ENCODE measurements at places on chromosomes 2 and 18. TPM values are rescaled to one million over a fixed set of nuclear protein-coding genes. Genes with fewer than 3 reads are reported as not detected.

The MOCOS gene
- 6.0 TPM for total RNA-seq

GRCh38 chr18:42936289-42936688 lies 179.2 kb downstream of the RIT2 start:
- no peaks in the 10 kb centered on the region for H3K4me1 ChIP-seq
- no peaks in the 10 kb centered on the region for H3K27me3 ChIP-seq
- no peak overlapping the region for H3K4me3 ChIP-seq
- H3K36me3 ChIP-seq: no peaks in the 10 kb centered on the region
- H3K27ac ChIP-seq: no peak overlapping the region

DNA sequence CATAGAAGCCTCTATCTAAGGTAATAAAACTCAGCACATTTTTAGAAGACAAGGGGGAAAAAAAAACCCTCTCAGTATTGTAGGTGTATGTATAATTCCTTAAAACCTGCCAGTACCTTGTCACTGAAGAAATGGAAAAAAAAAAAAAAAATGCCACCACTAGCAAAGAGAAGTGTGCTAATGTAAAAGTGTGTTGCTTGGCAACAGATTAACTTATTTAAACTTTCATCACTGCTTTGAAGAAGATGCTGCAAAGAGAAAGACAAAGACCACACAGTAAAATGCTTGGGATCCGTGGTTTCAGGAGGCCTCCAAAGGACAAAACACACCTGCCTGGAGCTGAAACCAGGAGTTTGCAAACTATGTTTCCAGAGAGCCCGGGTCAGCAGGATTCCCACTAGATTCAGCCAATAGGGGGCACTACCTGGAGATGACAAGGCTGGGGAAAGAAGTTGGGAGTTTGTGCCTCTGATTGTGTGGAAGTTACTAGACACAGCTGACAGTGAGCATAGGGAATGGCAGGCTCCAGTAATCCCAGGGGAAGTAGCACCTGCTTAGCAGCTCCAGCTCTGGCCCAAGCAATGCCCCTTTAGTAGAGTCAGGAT lies 169.1 kb upstream of the TRIB2 start:
- no peaks in the 10 kb centered on the region for H3K27me3 ChIP-seq
- no peak overlapping the region for H3K27ac ChIP-seq
- H3K4me1 ChIP-seq: no peaks in the 10 kb centered on the region
- no peak overlapping the region for H3K4me3 ChIP-seq

GRCh38 chr2:233419602-233420391 lies 65.5 kb downstream of the DGKD start:
- H3K27me3 ChIP-seq: no peaks in the 10 kb centered on the region
- no peaks in the 10 kb centered on the region for H3K36me3 ChIP-seq
- no peak for DNase-seq
- H3K27ac ChIP-seq: no peak overlapping the region
- peaks cover 8% of the 10 kb centered on the region for H3K4me1 ChIP-seq
- no peak overlapping the region for H3K4me3 ChIP-seq

GRCh38 chr2:64462940-64463700 lies 9.2 kb downstream of the LGALSL start:
- DNase-seq: no peak
- peaks cover 13% of the 10 kb centered on the region for H3K36me3 ChIP-seq
- H3K4me3 ChIP-seq: no peak overlapping the region
- H3K4me1 ChIP-seq: 0 out of 2 replicates have a peak, but pooled peaks cover 2% of the 10 kb centered on the region

The CTAGE1 gene
- not detected for total RNA-seq

DNA sequence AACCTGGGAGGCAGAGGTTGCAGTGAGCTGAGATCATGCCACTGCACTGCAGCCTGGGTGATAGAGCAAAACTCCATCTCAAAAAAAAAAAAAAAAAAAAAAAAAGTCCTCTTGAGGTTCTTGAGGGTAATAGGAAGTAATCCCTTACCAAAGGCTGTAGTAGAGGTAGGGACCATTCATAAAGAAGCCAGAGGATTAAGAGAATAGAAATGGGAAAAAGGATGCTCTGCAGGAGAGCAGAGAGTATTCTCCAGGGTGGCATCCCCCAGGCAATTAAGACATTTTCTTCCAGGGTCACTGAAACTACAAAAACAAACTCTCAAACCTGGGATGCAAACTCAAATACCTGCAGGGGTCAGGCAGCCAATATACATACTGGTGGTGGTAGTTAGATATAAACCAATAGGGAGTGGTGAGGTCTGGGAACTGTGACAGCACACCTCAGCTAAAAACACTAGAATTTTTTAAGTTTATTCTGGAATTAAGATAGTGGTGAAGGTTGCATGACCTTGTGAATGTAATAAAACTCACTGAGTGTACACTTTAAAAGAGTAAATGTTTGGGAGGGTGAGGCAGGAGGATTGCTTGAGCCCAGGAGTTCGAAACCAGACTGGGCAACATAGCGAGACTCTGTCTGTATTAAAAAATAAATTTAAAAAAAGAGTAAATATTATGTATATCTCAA lies 24.7 kb downstream of the RAPH1 start:
- H3K4me1 ChIP-seq: no peaks in the 10 kb centered on the region
- DNase-seq: no peak
- no peak overlapping the region for H3K4me3 ChIP-seq
- H3K36me3 ChIP-seq: peaks cover 12% of the 10 kb centered on the region
- H3K27me3 ChIP-seq: no peaks in the 10 kb centered on the region

The LCT gene
- 0.04 TPM for total RNA-seq

The CD302 gene
- 0.68 TPM for total RNA-seq

DNA sequence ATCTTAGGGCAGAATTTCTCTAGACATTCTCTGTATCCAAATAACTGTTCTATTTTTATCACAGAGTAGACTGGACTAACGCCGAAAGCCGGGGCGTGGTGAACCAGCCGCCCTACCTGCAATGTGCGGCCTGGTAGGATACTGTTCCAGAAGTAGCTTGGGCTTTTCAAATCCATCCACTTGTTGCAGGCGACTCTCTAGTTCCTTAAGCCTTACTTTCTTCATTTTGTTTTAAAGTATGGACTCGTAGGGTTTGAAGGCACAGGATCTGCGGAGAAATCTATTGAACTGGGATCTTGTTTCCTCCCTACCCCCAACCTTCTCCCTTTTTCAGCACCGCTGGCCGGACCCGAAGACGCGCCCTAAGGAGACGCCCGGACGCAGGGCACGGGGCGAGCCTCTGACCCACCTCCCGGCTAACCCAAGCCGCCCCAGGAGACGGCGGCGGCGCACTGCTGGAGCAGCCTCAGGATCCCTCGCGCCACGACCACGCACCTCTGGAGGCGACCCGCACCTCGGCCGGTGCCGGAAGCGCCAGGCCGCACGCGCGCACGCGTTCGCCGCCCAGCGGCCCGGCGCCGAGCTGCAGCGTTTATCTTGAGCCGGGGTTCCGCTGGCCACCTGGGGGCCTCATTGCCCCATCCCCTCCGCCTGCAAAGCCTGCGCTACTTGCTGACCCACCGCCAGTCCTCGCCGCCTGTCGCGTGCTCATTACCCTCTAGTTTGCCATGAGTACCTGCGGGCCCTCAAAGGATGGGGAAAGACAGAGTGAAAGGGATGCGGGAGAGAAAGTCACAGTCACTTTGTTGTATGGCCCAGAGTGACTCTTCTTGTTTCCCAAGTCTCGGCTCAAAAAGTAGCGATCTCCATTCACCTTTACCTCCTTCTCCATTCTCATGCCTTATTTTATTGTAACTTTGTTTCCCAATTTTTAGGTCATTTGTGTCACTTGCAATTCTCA lies at the start of gene METTL5:
Gene METTL5 (minus strand): TSS at position 533 of the 961 bp plus-strand sequence. CDS start 308 bp downstream, at position 225.
- H3K27me3 ChIP-seq: no peaks in the 10 kb centered on the region
- peak; percentile 91 for DNase-seq
- no peak within 1 kb of the TSS for H3K27ac ChIP-seq
- peaks cover 21% of the 10 kb centered on the region for H3K36me3 ChIP-seq
- H3K4me1 ChIP-seq: no peaks in the 10 kb centered on the region
- peak within 1 kb of the TSS; percentile 87 for H3K4me3 ChIP-seq

- H3K27ac ChIP-seq: no peak overlapping the region
- no peaks in the 10 kb centered on the region for H3K36me3 ChIP-seq
- no peak for DNase-seq
- no peaks in the 10 kb centered on the region for H3K4me1 ChIP-seq
Measured at GRCh38 chr2:99886418-99886817, 256.0 kb downstream of the AFF3 start.

The FSHR gene
- total RNA-seq: not detected

DNA sequence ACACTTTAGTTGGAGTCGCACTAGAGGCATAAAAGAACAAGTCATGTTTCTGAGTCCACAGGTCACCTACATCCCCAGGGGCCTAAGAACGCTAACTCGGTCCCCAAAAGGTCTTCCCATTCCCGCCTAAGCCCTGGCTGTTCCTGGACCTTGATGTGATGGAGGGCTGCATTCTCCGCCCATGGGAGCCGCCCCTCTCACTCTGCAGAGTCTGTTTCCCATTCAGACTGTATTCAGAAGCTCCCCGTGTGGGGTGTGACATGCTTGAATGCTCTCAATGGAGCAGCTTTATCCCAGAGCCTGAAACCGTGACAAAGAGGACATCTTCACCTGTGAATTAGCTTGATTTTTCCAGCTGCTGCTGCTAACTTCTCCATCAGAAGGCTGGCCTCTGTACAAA lies 319.0 kb upstream of the KLHL29 start:
- H3K4me1 ChIP-seq: no peaks in the 10 kb centered on the region
- no peak overlapping the region for H3K4me3 ChIP-seq
- H3K36me3 ChIP-seq: no peaks in the 10 kb centered on the region
- H3K27me3 ChIP-seq: no peaks in the 10 kb centered on the region

DNA sequence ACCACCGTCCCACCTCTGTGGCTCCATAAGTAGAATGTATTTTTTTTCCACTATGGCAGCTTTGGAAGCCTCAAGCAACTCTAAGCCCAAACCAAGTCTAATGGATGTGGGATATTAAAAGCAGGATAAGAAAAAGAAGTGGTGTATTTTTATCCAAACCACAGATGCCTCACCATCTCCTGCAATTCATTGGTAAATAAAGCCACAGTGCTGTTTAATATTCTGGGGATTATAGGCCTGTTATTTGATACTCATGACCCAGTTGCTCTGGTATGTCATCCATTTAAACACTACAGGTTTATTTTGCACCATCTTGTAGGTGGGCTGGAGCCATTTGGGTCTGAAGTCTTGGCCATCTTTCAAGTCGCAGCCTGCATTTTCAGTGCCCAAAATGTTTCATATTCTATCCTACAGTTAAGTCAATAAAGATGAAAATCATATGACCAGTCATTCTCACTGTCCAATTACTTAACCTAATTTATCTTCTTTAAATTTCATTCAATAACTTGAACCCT lies 279.5 kb upstream of the EPHA4 start:
- H3K4me3 ChIP-seq: no peak overlapping the region
- no peaks in the 10 kb centered on the region for H3K27me3 ChIP-seq
- H3K27ac ChIP-seq: no peak overlapping the region
- DNase-seq: no peak

The EVX2 gene
- total RNA-seq: not detected

- H3K27me3 ChIP-seq: no peaks in the 10 kb centered on the region
- no peaks in the 10 kb centered on the region for H3K36me3 ChIP-seq
Measured at GRCh38 chr18:40485318-40485717, 1469.7 kb upstream of the PIK3C3 start.

The WNT6 gene
- total RNA-seq: not detected

The GRHL1 gene
- 2.8 TPM for total RNA-seq

GRCh38 chr18:70142001-70142400 lies 63.5 kb downstream of the RTTN start:
- no peak overlapping the region for H3K4me3 ChIP-seq
- no peak overlapping the region for H3K27ac ChIP-seq
- no peak for DNase-seq

GRCh38 chr2:28546242-28546641 lies 50.4 kb downstream of the PLB1 start:
- H3K27me3 ChIP-seq: no peaks in the 10 kb centered on the region
- no peak overlapping the region for H3K4me3 ChIP-seq
- no peak overlapping the region for H3K27ac ChIP-seq
- no peaks in the 10 kb centered on the region for H3K4me1 ChIP-seq
- no peaks in the 10 kb centered on the region for H3K36me3 ChIP-seq
- no peak for DNase-seq

The FRZB gene
- total RNA-seq: 1.1 TPM

DNA sequence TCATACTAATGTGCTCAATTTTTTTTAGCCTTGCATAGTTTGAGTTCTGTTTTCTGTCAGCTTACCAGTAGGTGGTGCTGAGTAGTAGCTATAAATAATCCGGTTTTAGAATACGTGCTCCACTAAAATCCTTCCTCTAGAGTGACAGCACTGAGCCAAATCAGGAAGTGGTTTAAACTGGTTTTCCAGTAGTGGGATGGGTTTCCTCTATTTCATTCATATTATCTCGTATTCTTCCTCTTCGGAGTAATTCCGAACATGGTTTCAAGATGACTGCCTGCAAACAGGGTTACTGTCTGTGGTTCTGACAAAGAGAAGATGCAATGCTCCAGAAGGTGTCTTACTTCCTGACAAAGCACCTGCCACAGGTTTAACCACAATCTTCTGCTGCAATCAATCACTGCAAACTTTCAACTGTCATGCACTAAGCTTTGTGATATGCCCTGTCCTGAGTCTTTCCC lies 496.9 kb upstream of the VRK2 start:
- no peaks in the 10 kb centered on the region for H3K27me3 ChIP-seq
- H3K4me3 ChIP-seq: no peak overlapping the region
- no peak overlapping the region for H3K27ac ChIP-seq
- DNase-seq: no peak

DNA sequence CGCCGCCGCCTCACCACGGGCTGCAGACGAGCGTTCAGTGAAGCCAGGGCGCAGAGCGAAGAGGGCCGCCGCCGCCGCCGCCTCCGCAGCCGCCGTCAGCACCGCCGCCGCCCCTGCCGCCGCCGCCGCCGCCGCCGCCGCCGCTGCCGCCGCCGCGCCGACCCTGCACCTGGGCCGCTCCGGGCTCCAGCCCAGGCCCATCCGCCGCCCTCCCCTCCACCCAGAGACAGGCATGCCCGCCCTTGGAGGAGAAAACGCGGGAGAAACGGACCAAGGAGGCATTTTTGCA lies 3.0 kb downstream of the POU3F3 start:
- no peak overlapping the region for H3K27ac ChIP-seq
- no peak overlapping the region for H3K4me3 ChIP-seq
- 0 out of 2 replicates have a peak, but pooled peaks cover 2% of the 10 kb centered on the region for H3K36me3 ChIP-seq
- H3K27me3 ChIP-seq: peaks cover 65% of the 10 kb centered on the region

The DCAF17 gene
- total RNA-seq: 28.1 TPM

GRCh38 chr18:29418136-29418535 lies 1241.2 kb upstream of the CDH2 start:
- peaks cover 12% of the 10 kb centered on the region for H3K36me3 ChIP-seq
- H3K4me1 ChIP-seq: no peaks in the 10 kb centered on the region
- no peak overlapping the region for H3K4me3 ChIP-seq
- H3K27ac ChIP-seq: no peak overlapping the region
- no peak for DNase-seq

DNA sequence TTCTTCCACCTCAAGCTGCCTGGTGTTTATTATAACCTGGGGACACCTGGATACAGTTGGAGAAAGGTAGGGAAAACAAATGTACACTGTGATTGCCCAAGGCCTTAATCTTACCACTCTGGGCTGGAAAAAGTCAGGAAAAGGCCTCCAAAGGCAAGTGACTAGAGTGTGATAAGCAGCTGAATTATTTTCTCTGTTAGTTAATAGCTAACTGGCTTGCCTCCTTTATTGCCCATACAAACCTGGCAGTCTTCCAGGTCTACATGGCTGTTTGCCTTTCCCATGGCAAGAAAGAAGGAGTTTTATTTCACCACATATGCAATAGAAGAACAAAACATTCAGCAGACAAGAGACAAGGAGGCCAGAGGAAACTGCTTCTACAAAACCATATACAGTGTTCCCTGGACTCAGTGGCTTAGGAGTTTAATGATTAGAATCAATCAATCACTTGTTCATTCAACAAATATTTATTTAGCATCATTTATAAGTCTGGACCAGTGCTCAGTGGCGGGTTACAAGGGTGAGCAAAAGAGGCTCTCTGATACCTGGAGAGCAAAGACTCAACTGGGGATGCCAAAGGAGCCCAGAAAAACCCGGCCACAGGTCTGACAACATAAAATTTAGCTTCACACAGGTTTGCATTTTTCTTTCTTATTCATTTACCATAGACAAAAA lies 27.5 kb upstream of the SUCLG1 start:
- H3K27ac ChIP-seq: no peak overlapping the region
- H3K36me3 ChIP-seq: no peaks in the 10 kb centered on the region
- H3K4me1 ChIP-seq: no peaks in the 10 kb centered on the region
- no peak overlapping the region for H3K4me3 ChIP-seq
- DNase-seq: no peak

Measured in H9 (cell line).